ENCODE measurements at places on chromosomes 1 and 21. TPM values are rescaled to one million over a fixed set of nuclear protein-coding genes. Genes with fewer than 3 reads are reported as not detected.

DNA sequence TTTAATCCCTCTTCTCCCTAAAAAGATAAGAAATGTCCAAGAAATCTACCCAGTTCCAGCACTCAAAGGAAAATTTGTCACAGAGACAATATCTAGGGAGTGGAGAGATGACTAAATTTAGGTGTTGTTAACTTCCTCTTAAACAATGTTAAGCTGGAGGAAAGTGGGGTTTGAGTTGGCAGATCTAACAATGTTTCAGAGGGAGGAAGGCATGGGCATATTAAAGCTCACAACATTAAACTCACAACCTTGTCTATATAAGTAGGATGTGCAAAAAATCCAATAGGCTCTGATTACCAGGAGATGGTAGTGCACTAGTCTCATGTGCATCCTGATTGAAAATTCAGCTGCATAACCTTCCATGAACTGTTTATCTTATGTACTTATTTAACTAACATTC lies 190.1 kb downstream of the BARHL2 start:
- H3K27ac ChIP-seq: no peak overlapping the region
- no peaks in the 10 kb centered on the region for H3K36me3 ChIP-seq
- no peaks in the 10 kb centered on the region for H3K4me1 ChIP-seq
- no peaks in the 10 kb centered on the region for H3K27me3 ChIP-seq
- DNase-seq: no peak

GRCh38 chr1:67580691-67581403 lies 104.2 kb upstream of the GADD45A start:
- no peaks in the 10 kb centered on the region for H3K27me3 ChIP-seq
- DNase-seq: no peak
- no peak overlapping the region for H3K4me3 ChIP-seq
- no peaks in the 10 kb centered on the region for H3K36me3 ChIP-seq

Gene OR2L2
- total RNA-seq: not detected

Gene KCNE1
- 21.7 TPM for total RNA-seq

Measured in lower lobe of right lung (tissue), 2 donors.